ENCODE measurements at places on chromosomes 2 and 18.

GRCh38 chr2:106566050-106566449, 78.9 kb downstream of the CD8B2 start:
- peak; percentile 77 for DNase-seq

GRCh38 chr2:152336119-152336853, 1.3 kb downstream of the FMNL2 start:
- DNase-seq = peak; percentile 79

DNA sequence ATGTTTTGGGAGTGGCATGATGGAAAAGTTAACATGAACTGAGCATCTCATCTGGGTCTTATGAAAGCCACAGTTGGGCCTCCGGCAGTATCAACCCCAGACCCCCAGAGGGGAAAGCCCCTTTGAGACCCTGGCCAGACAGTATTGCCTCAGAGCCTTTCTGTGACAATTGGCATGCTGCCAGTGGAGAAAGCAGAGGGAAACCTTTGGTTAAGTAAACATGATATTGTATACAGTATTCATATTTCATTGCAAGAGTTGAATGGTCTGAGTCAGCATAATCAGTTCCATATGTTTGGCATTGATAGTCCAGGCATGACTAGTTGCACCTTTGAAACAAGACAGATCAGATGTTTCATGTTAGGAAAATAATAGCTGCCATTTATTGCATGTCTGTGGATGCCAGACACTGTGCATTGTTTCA, 20.0 kb downstream of the MERTK start:
- DNase-seq = no peak

- DNase-seq = no peak
Measured at GRCh38 chr18:60200558-60200957, 172.0 kb downstream of the MC4R start.

DNA sequence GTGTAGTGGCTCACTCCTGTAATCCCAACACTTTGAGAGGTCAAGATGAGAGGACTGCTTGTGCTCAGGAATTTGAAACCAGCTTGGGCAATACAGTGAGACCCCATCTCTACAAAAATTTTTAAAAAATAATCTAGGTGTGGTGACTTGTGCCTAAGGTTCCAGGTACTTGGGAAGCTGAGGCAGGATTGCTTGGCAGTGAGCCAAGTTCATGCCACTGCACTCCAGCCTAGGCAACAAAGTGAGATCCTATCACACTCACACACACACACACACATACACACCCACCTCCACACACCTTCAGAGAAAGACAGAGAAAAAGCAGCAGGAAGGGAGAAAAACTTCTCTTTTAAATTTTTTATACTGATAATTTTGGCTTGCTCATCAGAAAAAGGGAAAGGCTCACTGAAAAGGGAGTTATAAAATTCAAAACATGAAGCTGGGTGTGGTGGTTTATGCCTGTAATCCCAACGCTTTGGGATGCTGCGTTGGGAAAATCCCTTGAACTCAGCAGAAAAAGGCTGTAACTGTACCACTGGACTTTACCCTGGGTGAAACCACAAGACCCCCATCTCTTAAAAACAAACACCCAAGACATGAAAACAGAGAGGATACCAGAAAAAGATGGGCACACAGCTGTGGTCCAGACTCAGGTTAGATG, 25.7 kb downstream of the FAM168B start:
- no peak for DNase-seq

GRCh38 chr18:55034742-55035141, 75.5 kb upstream of the CCDC68 start:
- DNase-seq = no peak

DNA sequence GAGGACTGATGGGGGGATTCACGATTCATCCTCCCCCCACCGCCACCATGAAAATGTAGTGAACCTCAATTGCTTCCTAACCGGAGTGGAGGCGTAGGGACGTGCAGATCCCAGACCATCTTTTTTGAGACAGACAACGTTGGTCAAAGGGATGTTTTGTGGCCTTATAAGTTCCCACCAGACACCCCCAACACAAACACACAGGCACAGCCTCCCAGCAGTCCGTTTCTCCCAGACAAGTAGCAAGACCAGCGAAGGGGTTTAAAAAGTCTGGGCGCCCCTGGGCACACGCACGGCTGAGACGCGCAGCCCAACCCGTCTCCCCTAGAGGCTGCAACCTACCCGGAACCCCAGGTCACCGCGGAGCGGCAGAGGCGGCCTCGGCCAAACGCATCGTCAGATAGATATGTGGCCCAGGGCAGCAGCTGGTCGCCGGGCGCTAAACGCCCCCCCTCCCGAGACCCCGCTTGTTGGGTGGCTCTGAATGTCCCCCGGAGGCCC, 1.3 kb downstream of the GBX2 start:
- no peak for DNase-seq

DNA sequence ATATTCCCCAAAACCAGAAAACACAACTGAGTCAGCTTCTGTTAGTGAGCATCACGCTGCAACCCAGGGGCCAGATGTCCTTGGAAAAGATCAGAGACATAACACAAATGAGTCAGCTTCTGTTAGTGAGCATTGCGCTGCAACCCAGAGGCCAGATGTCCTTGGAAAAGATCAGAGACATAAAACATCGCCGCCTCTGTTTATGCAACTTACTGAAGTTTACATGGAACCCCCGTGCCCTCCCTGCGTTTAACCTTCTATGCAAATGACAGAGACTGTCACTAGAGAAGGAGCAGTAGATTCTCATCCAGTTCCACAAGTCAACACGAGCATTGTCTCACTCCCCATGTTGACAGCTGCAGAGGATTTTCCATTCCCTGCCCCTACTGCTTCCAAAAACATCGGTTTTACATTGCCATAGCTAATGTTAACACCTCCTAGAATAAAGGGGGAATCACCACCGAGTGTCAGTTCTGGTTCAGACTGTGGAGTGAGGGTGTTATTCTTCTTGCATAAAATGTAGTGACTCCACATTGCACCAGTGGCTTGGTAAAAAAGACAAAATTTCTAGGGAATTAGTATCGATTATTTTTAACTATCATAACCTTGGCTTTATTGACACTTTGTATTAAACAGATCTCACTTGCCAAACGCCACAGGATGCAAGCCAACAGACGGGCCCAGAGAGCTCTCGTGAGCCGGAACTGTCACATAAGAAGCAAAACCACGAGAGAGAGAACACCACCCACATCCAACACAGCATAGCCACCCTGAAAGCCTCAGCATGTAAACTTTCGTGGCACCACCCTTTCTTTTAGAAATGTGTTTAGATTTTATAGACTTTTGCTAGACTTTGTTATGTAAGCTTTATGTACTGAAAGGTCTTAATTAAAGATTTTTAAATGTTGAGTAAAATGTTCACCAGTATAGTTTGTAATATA, 87.7 kb downstream of the SH3YL1 start:
- no peak for DNase-seq

- no peak for DNase-seq
Measured at GRCh38 chr18:3097082-3097481, 84.1 kb upstream of the LPIN2 start.

DNA sequence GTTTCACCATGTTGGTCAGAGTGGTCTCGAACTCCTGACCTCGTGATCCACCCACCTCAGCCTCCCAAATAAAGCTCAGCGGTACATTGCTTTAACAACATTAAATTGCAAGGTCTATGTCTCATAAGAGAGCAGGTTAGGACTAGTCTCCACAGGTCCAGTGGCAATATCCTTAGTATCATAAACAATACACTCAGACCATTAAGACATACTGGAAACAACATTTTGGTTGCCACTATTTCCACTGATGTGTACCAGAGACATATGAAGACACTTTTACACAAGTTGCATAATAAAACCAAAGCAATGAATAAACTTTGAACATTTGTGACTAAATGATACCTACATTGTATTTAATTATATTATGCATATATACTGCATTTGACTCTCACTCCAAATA, 1130.0 kb downstream of the TSN start:
- no peak for DNase-seq

DNA sequence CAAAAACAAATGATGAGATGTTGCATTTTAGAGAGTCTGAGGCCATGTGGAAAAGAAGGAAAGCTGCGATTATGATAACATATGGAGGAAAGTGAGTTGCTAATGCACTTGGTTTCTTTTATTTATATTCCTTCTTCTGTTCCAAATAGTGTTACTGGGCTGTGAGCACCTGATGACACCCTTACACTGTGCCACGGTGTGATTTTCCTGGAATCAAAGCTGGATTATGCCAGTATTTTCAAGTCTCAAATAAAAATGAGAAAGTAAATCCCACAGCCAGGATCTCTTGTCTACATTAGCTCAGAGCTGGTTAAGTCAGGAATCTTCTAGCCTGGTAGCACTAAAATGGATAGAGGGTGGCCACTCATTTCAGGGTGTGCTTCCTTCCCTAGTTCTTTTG, 670.8 kb downstream of the TDRD15 start:
- DNase-seq = no peak

DNA sequence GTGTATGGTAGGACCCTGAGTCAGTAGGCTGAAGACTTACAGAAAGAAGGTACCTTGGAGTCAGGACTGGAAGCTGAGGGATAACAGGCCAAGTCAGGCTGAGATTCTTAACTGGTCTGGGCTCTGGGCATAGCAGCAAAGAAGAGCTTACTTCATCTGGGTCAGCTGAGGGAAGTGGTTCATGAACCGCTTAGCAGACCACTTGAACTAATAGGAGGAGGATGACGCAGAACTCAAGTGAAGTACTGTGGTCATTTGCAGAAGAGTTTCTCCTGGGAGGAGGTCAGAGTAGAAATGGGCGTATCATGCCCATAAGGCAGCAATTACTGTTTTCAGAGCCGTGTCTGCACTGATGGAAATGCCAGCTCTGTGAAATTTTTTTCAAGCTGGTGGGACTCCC, 164.5 kb downstream of the LCLAT1 start:
- DNase-seq = peak; percentile 60

GRCh38 chr2:28681606-28682005, 70.0 kb upstream of the PPP1CB start:
- no peak for DNase-seq

- no peak for DNase-seq
Measured at GRCh38 chr2:235024191-235024860, 72.5 kb downstream of the SH3BP4 start.

- DNase-seq = no peak
Measured at GRCh38 chr18:63906056-63906455, 1.7 kb upstream of the SERPINB10 start.

DNA sequence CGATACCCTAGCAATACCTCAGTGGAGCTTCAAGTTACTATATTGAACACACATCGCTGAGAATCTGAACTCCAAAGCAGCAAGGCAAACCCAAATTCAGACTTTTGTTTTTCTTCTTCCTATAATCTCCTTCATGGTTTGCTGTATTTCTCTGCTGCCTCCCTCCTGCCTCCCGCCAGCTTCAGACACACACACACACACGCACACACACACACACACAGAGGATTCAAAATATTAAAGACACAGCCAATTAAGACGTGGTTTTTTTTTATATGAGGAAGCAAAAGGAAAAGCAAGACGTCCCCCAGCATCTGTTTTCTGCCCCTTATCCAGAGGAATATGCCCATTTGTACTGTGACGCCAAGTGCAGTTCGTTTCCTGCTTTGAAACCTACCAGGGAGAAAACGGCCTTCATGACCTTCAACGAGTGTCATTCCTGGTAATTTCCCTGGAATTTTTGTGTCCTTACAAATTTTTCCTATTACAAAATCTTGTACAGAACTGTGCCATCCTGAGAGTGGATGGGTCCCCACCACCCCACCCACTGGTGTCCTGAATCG, 547.9 kb upstream of the ID2 start:
- DNase-seq = peak; percentile 54

GRCh38 chr2:17667898-17668297, 85.7 kb downstream of the SMC6 start:
- DNase-seq = no peak

DNA sequence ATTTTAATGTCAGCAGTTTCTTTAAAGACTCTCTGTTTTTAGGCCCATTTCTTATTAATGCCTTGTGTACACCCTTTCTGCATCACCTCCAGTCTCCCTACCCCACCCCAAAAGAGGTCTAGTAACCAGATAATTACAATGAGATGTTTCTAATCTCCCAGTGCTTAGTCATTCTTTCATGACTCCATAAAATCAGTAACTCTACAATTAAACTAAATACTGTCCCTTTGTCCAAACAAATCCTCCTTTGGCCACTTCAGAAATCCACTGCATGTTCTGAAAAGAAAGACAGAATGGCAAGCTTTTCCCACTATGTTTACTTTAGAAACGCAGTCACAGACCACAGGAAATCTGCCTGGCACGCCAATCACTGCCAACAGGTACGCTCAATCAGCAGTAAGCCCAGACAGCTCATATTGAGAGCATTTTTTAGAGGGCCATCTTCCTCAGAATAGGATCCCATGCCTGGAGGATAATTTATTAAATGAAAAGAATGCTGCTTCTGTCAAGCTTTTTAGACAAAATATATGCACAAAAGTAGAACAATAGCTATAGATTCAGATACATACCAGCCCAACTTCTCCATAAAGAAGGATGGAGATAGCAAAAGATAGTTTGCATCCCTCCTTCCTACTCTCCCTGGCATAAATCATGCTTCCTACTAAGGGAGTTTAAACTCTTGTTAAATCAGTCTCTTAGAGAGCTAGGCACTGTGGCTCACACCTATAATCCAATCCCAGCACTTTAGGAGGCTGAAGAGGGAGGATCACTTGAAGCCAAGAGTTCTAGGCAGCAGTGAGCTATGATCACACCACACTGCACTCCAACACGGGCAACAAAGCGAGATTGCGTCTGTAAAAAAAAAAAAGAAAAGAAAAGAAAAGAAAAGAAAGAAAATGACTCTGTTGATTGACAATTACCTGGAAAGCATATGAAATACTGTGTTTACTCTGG, 14.6 kb downstream of the CLASP1 start:
- no peak for DNase-seq

- no peak for DNase-seq
Measured at GRCh38 chr18:27750014-27750413, 426.9 kb downstream of the CDH2 start.

GRCh38 chr2:143954186-143954585, 565.7 kb downstream of the ZEB2 start:
- DNase-seq = no peak

DNA sequence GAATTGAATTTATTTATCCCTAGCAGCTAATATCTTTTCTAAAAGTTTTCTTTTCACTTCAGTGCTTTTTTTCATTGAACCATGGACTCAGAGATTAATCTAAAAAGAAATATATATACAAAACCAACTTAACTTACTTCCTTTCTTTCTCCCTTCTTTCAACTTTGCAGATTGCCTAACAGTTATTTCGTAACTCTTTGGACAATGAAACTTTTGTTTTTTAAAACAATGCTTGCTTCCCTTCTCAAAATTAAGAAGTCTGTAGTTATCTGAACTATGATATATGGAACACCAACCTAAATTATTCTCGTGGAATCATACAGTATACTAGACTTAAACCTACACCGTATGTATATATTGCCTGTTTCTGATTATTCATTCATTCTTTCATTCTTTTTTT, 62.9 kb downstream of the MIB1 start:
- DNase-seq = peak; percentile 9

GRCh38 chr18:6150430-6150829, 255.1 kb upstream of the TMEM200C start:
- no peak for DNase-seq

- peak; percentile 58 for DNase-seq
Measured at GRCh38 chr2:43225093-43225787, 1.2 kb downstream of the ZFP36L2 start.

Data from suppressor macrophage treated with lipopolysaccharide for 1 hour (primary cell).